ENCODE measurements at places on chromosomes 6 and 20. TPM values are rescaled to one million over a fixed set of nuclear protein-coding genes. Genes with fewer than 3 reads are reported as not detected.

- no peak for DNase-seq
Observed at GRCh38 chr6:119535332-119535731, 185.8 kb upstream of the MAN1A1 start.

DNA sequence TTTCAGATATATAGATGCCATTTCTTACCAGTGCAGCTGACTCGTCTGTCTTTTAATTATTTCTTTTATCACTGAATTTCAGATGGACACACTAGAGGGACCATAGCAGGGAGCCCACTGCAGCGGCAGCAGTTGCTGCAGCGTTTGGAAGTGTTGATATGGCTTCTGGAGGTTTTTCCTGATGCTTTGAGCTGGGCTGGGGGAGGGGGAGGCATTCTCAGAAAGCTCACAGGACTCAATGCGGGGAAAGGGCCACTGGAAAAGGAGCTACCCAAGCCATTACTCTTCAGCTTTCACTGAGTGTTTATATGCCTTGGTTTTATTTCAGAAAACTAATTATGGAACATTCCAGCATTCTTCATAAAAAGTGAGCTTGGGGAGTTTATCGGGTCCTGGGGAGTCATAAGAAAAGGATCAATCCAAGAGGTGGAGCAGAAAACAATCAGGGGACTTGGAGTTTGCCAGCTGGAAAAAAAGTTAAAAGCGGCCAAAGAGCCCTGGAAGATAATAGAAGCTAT, 740.4 kb upstream of the FLRT3 start:
- no peak for DNase-seq

- peak; percentile 26 for DNase-seq
Observed at GRCh38 chr6:148491638-148492251, 149.1 kb downstream of the SASH1 start.

DNA sequence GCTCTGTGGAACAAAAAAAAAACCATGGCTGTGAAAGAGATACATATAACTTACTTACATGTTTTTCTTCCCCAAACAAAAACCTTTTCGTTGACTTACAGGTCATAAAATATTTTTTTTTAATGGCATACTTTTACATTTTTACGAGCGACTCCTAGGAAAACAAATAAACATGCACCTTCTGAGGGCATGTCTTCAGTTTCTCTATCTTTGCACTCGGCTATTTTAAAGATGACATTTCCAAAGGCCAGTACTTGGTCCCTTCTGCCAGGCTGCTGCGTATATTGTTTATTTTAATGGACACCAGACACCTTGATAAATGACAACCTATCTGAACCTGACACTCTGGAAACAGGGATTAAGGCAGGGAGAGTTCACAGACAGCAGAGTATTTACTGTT, 49.4 kb downstream of the PIGU start:
- DNase-seq: no peak

The EYA2 gene
- total RNA-seq: 0.10 TPM
